ENCODE measurements at places on chromosomes 3 and 15. TPM values are rescaled to one million over a fixed set of nuclear protein-coding genes. Genes with fewer than 3 reads are reported as not detected.

Gene IQCF5
- total RNA-seq = not detected

- DNase-seq = no peak
These were observed 9.6 kb upstream of the ZXDC start for GRCh38 chr3:126485176-126485897.

GRCh38 chr15:39444735-39445470 is 136.0 kb upstream of the THBS1 start:
- no peak for DNase-seq

DNA sequence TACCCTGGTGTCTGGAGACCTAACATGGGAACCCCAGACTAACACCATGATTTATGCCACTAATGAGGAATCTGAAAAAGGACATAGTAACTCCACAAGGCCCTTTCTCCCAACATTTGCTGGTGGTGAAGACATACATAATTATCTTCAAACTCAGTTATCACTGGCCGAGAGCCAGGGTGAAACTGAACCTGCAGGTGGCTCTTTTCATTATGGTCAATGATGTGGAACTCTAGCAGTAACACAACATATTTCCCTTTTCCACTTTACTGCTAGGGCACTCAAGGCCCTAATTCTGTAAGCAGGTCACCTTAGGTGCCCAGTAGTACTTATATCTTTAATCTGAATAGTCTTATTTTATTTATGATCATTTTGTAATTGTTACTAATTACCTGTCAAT is 326.4 kb upstream of the SATB1 start:
- DNase-seq = no peak

- peak; percentile 82 for DNase-seq
These were observed 1.2 kb downstream of the KLF13 start for GRCh38 chr15:31327669-31328427.

GRCh38 chr3:54888162-54888561 is 39.7 kb downstream of the LRTM1 start:
- no peak for DNase-seq

DNA sequence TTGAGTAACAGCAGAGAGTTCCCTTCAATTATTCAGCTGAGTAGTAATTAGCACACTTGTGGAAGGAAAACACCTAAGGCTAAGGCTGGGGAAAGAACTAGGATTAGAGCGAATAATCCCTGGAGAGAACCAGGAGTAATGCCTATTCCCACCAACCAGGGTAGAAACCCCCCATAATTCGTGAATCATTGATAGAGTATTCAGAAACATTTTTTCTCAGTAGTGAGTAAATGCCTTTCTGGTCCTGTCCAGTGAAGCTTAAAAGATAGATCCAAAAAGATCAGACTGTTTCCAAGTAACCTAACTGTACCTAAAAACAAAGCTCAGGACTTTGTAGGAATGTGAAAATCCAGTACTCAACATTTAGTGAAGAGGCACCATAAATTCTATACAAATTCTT is 71.2 kb downstream of the DGKG start:
- DNase-seq = no peak

DNA sequence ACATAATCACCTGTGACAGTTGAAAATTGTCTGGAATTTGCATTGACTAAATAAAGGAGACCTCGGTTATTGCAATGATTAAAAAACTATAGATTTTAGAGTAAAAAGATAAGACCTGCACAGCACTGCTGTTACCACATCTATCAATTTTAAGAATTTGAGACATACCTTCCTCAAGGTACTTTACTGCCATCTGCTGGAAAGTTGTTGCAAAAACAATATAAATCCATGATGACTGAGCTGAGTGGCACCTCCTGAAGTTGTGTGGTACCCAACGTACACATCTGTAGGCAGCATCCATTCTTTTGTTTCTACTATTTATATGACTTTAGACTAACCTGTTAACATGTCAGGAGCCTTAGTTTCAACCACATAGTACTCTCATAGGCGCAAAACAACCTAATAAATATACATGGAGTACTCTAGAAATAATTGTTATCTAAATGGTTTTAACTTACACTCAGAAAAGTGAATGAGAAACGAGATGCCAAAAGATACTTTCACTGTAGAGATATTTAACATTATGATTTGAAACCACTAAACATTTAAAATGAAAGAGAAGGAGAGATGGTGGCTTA is 106.7 kb downstream of the GHSR start:
- peak; percentile 61 for DNase-seq
